ENCODE measurements at places on chromosomes 6 and 20.

- no peaks in the 10 kb centered on the region for H3K27me3 ChIP-seq
- no peaks in the 10 kb centered on the region for H3K36me3 ChIP-seq
- H3K27ac ChIP-seq: peak overlapping the region; percentile 98
- H3K4me1 ChIP-seq: peaks cover 19% of the 10 kb centered on the region
- H3K4me3 ChIP-seq: no peak overlapping the region
Observed at GRCh38 chr6:27477318-27478013, 4.6 kb upstream of the ZNF184 start.

- no peaks in the 10 kb centered on the region for H3K27me3 ChIP-seq
- H3K27ac ChIP-seq: no peak overlapping the region
- H3K36me3 ChIP-seq: no peaks in the 10 kb centered on the region
- no peaks in the 10 kb centered on the region for H3K4me1 ChIP-seq
Observed at GRCh38 chr20:64130271-64130670, 22.9 kb upstream of the NPBWR2 start.

GRCh38 chr20:48100483-48100882 lies 315.2 kb upstream of the SULF2 start:
- no peaks in the 10 kb centered on the region for H3K36me3 ChIP-seq
- H3K27me3 ChIP-seq: no peaks in the 10 kb centered on the region
- DNase-seq: no peak
- no peaks in the 10 kb centered on the region for H3K4me1 ChIP-seq

- no peaks in the 10 kb centered on the region for H3K27me3 ChIP-seq
- no peak overlapping the region for H3K27ac ChIP-seq
- DNase-seq: no peak
- H3K36me3 ChIP-seq: no peaks in the 10 kb centered on the region
- no peaks in the 10 kb centered on the region for H3K4me1 ChIP-seq
Observed at GRCh38 chr6:93433592-93433991, 14.2 kb upstream of the EPHA7 start.

- H3K27ac ChIP-seq: no peak overlapping the region
- peaks cover 92% of the 10 kb centered on the region for H3K36me3 ChIP-seq
- no peaks in the 10 kb centered on the region for H3K4me1 ChIP-seq
- no peaks in the 10 kb centered on the region for H3K27me3 ChIP-seq
- peak; percentile 63 for DNase-seq
- no peak overlapping the region for H3K4me3 ChIP-seq
Observed at GRCh38 chr20:5557123-5557522, 193.1 kb upstream of the SHLD1 start.

- no peaks in the 10 kb centered on the region for H3K4me1 ChIP-seq
- H3K36me3 ChIP-seq: no peaks in the 10 kb centered on the region
- no peak for DNase-seq
Observed at GRCh38 chr6:16658348-16659034, 102.8 kb downstream of the ATXN1 start.

DNA sequence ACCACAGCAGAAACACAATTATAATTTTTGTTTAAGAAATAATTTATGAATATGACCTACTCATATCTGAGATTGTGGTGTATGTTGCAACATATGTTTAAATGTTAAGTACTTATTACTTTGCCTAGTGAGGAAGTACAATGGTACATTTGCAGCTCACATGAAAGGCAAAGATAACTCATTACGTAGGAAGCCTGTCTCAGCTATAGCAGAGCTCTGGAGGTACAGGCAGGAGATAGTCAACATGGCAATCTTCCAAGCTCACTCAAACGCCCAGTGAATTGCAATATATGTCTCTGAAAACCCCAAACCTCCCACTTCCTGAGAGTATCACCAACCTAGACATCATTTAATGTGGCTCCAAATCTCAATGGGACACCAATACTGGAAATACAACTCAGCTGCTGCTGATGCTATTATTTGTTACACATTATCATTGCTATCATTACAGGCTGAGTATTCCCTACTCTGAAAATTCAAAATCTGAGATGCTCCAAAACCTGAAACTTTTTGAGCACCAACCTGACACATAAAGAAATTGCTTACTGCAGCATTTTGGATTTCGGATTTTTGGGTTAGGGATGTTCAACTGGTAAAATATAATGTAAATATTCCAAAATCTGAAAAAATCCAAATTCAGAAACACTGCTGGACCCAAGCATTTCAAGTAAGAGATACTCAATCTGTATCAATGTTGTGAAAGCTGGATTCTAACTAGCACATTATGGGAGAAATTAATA lies 25.1 kb upstream of the GSTA4 start:
- H3K4me3 ChIP-seq: no peak overlapping the region
- peaks cover 20% of the 10 kb centered on the region for H3K36me3 ChIP-seq
- H3K4me1 ChIP-seq: no peaks in the 10 kb centered on the region
- DNase-seq: no peak

DNA sequence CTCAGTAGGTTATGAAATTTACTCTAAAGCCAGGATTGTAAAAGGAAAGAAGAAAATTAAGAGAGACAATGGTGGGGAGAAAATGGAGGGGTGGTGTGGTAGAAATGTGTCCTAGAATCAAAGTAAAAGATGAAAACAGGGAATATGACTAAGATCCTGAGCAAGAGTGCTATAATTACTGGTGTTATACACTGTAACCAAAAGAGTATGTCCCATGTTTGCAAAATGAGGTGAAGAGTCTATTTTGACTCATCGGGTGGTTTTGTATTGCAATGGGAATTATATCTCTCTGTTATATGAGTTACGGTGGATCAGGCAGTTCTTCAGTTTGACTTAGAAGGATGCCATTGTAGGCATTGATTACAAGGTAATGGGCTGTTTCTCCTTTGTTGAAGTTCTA lies 8.5 kb downstream of the L3MBTL3 start:
- no peaks in the 10 kb centered on the region for H3K36me3 ChIP-seq
- no peak for DNase-seq
- H3K4me1 ChIP-seq: peaks cover 10% of the 10 kb centered on the region

GRCh38 chr6:106546691-106547414 lies 82.4 kb downstream of the RTN4IP1 start:
- no peaks in the 10 kb centered on the region for H3K27me3 ChIP-seq
- peak; percentile 86 for DNase-seq
- peaks cover 31% of the 10 kb centered on the region for H3K4me1 ChIP-seq
- peak overlapping the region; percentile 93 for H3K27ac ChIP-seq
- peak overlapping the region; percentile 42 for H3K4me3 ChIP-seq

Data from B cell (primary cell).